GOT3 (cell line): ENCODE measurements at places on chromosomes 2 and 18.

- no peak for DNase-seq
Observed at GRCh38 chr2:58991357-58991756, 750.2 kb upstream of the FANCL start.

GRCh38 chr2:98759338-98759737, 28.4 kb upstream of the MGAT4A start:
- no peak for DNase-seq

DNA sequence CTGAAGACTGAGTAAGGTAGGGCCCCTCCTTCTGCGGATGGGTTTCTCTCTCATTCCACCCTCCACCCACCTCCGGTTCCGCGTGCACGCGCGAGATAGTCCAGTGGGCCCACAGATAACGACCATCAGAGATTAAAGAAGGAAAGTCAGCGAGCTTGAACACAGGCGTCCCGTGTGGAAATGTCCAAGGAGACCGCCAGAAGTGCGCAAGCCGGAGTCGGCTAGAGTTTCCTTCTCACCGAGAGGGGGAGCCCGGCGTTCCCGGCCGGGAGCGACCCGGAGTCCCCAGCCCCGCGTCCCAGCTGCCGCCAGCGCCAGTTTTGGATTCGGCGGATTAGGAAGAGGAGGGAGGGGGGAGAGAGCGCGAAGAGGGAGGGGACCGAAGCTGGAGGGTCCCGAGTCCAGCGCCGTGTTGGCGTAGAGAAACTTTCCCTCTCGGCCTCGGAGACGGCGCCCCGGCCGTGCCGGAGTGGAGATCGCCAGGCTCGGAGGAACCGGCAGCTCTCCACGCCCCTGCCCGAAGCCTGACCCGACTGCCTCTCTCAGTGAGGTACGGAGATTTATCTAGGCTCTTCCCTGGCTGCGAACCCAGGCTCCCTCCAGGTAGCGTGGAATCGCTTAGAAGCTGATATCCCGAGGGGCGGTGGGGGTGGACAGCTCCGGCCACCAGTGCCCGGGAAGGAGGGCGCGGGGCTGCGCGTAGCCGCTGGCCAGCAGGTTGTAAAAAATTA, at the start of gene GULP1:
GULP1 (plus strand) TSS at position 258 of the 731 bp plus-strand sequence. CDS start 185,829 bp downstream, outside the sequence.
- peak; percentile 13 for DNase-seq

DNA sequence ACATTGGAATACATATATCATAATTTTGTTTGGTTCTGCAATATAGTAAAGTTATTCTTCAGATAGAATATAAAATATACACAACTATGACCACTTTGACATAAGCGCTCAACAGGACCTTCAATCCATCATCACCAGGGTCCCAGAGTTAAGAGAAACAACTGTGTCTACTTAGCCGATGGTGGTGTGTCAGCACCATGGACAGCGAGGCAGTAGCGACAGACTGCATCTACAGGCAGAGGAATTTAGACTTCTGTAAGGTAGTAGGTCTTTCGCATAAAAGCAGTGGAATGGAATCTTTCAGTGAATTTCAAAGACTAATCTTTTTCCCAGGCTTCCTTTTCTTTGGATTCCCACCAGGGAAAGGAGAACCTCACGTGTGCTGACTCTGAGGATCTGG, 20.5 kb upstream of the LRPPRC start:
- no peak for DNase-seq

- no peak for DNase-seq
Observed at GRCh38 chr2:36792951-36793350, 96.4 kb downstream of the VIT start.

GRCh38 chr2:157628477-157629415, at the start of gene ACVR1C:
Gene ACVR1C, minus strand, starts transcription at chr2:157628864. Its CDS starts 220 bp downstream, at chr2:157628644.
- DNase-seq, result no peak

- DNase-seq, result no peak
Observed at GRCh38 chr18:10759241-10759640, 233.4 kb downstream of the NAPG start.

DNA sequence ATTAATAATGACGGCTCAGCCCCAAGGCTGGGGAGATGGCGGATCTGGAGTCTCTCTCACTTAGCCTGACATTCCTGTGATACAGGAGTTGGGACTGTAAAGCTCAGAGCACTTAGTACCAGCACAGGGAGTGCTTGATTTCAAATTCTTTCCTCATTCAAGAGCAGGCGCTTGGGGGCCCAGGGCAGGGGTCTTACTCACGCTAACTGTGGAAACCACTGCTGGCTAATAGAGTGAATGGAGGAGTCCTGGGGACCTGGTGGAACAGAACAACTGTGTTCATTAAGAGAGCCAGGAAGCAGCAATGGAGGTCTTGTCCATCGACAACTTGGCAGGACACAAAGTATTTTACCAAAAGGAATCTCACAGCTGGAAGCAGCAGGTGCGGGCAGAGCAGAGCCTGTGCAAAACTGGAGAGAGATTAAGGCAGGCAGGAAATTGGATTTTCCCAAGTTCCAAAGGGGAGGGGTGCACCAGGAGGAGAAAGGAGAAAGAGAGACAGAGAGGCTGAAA, 358.9 kb downstream of the TNS1 start:
- DNase-seq, result no peak

- no peak for DNase-seq
Observed at GRCh38 chr2:176152350-176153181, 1.2 kb downstream of the HOXD4 start.

- DNase-seq, result no peak
Observed at GRCh38 chr18:11987527-11987926, 6.2 kb downstream of the IMPA2 start.

- DNase-seq, result no peak
Observed at GRCh38 chr2:214807653-214808052, 1.8 kb downstream of the BARD1 start.

GRCh38 chr2:170206805-170207407, 29.0 kb downstream of the MYO3B start:
- DNase-seq, result no peak

GRCh38 chr18:49368876-49369440, 91.5 kb downstream of the DYM start:
- DNase-seq, result no peak

DNA sequence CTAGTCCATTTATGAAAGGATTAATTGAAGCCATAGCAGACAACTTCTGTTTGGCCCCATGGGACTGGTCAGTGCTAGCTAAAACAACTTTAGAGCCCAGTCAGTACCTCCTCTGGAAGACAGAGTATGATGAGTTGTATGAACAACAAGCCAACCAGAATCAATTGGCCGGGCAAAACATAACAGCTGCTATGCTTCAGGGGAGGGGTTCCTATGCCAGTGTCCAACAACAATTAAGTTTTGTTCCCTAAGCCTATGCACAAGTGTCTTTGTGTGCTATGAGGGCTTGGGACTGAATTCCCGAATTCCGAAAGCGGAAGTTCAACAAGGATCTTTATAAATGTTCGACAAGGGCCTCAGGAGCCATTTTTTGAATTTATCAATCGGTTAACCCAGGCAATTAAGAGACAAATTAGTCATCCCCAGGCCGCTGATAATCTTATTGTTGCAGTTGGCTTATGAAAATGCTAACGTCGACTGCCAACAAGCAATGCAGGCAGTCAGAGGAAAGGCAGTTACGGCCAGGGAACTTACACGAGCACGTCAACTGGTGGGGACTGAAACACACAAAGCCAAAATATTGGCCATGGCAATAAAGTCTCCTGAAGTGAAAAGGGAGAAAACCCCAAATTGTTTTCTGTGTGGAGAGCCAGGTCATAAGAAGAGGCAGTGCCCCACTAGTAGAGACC, 57.9 kb downstream of the ZNF638 start:
- no peak for DNase-seq

- no peak for DNase-seq
Observed at GRCh38 chr2:42796427-42797248, 4.3 kb upstream of the HAAO start.

DNA sequence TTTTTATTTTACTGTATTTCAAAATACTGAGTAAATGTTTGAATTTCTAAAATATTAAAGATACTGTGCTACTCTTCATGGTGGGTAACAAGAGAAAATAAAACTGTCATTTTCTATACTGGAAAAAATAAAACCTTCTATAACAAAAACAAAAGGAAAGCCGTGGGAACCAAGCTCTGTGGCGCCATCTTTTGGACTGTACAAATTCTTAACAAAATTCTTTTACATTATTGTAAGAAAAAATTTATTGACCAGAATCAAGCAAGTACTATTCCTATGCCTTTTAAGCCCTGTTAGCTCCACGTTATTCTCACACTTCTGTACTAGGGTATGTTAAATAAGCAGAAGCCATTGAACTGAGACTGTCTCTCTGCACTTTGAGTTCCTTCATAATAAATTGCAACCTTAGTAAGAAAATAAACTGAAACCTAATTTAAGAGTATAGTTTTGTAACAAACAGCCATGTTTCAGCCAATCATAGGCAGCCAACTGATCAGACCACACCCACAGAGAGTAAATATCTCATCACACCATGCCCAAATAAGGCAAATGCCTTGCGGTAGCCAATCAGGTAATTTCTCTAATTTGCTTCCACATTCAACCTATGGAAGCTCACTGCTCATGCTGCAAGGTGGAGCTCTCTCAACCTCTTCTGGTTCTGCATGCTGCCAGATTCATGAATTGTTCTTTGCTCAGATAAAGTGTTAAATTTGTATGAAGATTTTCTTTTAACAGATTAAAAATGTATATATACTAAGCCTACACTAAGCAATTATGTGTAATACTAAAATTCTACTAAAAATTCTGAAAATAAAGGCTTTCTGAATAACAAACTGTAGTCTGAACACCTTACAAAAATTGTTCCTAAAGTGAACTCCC, 42.2 kb downstream of the HIBCH start:
- no peak for DNase-seq

DNA sequence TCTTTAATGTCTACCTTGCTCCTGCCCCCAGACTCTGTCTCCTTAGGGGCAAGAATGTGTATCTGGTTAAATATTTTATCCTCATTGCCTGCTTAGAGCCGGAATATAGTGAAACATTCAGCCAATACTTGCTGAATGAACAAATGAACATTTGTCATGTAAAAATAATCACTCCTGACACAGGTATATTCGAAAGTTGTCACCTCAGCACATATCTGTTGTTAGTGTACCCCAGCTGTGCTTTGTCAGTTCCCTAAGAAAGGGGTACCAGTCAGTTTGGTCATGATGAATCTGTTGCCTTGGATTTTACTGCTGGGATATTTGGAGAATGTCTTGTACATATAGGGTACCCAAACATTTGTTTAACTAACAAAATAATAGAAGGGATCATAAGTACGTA, 77.0 kb upstream of the PROKR1 start:
- no peak for DNase-seq

GRCh38 chr18:63317982-63318888, 1.3 kb downstream of the BCL2 start:
- DNase-seq, result peak; percentile 2

DNA sequence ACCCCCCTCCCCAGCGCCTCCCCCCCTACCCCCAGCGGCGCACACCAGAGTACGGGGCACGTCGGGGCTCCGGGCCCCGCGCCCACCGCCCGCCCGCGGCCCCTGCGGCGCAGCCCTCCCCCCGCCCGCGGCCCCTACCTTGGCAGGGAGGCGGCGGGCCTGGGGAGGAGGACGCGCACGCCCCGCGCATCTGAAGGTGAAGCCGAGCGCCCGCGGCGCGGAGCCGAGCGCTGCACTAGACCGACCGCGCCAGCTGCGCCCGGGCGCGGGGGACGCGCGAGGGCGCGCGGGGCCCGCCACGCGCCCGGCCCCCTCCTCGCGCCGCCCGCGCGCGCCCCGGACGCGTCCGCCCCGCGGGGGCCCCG, at the start of gene ZNF516:
ZNF516 (minus strand) TSS at position 237 of the 365 bp plus-strand sequence. CDS start 52,188 bp downstream, outside the sequence.
- no peak for DNase-seq

- DNase-seq, result no peak
Observed at GRCh38 chr18:59877361-59877760, 22.4 kb upstream of the PMAIP1 start.

- no peak for DNase-seq
Observed at GRCh38 chr2:37973615-37974353, 48.7 kb downstream of the RMDN2 start.

- no peak for DNase-seq
Observed at GRCh38 chr18:62354151-62354550, 29.0 kb downstream of the TNFRSF11A start.

DNA sequence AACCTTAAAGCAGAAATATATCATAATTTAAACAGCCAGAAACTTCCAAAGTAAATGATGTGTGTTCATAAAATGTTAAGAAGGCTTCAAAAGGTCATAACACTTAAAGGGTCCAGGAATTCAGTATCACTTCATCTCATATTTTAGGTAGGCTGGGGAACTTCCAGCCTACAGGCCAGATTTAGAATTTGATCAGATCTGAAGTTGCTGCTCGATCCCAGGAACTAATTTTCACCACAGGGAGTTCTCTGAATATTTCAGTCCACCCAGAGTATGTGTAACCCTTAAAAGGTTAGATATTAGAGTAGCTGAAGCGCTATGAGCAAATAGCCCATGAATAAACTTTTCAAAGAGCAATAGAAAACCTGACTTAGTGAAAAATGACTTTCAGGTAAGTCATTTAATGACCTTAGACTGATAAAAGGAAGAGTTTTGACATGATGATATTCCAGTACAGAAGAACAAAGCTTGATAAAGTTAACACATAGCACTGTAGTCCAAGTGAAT, 1.7 kb downstream of the WIPF1 start:
- DNase-seq, result no peak

GRCh38 chr2:16037808-16038457, 97.6 kb downstream of the MYCN start:
- no peak for DNase-seq

DNA sequence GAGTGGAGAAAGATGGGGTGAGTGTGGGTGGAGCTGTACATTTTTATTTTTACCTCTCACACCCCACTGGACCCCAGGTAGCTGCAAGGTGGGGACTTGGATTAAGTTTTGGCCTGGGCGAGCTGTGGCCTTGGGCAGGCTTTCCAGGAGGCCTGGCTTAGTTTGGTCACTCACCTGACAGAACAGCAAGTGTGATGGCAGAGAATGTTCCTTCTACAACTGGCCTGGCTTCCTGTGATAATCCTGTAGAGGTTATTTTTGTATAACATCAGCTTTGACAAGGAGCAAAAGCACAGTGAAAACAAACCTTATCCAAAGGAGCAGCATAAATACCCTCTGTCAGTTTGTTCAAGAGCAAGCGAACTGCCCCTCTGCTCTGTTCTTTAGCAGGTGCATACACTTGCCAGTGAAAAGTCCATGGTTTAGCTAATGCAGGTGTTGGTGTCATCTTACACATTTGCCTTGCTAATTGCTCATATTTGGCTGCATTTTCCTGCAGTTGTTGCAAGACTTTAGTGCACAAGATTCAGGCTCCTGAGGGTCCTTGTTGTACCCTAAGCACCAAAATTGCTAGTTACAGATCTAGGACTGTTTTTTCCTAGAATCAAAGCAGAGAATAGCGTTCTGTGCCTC, 6.3 kb downstream of the THNSL2 start:
- DNase-seq, result no peak

GRCh38 chr2:127025359-127026166, 81.4 kb downstream of the BIN1 start:
- peak; percentile 33 for DNase-seq

DNA sequence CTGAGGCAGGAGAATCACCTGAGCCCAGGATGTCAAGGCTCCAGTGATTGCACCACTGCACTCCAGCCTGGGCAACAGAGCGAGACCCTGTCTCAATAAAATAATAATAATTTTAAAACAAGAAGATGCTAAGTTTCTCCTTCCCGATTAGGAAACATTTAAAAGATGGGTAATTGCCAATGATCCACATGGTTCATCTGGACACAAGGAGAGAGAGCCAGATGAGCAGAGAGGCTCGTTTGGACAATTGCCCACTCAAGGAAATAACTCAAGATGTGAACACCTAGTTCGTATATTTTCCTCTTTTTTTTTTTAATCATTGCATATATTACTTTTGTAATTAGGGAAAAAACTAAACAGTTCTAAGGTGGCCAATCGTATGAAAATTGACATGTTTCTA, 3.6 kb upstream of the ACTG2 start:
- DNase-seq, result no peak

- DNase-seq, result no peak
Observed at GRCh38 chr2:149364839-149365238, 34.5 kb downstream of the LYPD6 start.

GRCh38 chr18:42330296-42330695, 375.3 kb downstream of the PIK3C3 start:
- no peak for DNase-seq
